Osteocyte (in vitro differentiated cells): ENCODE measurements at places on chromosomes 5 and 9.

DNA sequence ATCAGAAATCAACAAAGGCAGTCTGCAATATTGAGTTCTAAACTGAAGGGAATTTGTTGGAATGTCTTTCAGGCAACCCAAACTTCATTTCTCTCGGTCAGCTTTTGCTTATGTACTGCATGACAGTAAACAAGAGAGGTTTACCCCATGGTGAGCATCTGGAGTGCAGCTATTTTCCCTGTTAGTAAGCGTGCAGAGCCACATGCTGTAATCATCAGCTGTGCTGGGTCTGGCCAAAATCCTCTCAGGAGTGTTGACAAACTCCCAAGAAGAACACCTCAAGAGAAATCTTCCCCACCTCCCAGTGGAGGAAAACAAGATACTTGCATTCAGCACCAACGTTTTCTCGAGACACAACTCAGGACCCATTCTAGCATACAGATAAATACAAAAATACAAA is 83.6 kb upstream of the ADAMTSL1 start:
- no peak for DNase-seq

DNA sequence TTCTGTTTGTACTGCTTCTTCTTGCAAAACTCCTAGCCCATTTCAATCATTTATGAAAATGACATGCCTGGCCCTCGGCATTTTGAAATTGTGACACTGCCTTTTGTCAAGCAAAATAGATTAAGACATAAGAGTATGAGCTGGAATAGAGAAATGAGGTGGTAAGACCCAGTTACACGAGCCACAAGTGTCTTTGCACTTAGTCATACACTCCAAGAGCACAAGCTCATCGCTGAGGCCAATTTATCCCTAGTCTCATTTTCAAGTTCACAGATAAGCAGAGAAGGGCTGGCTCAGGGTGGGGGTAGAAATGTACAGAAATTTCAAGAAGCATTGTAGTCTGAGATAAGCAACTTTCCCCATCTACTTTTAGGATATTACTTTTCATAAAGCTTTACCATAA is 40.6 kb upstream of the MAP1B start:
- DNase-seq = no peak

DNA sequence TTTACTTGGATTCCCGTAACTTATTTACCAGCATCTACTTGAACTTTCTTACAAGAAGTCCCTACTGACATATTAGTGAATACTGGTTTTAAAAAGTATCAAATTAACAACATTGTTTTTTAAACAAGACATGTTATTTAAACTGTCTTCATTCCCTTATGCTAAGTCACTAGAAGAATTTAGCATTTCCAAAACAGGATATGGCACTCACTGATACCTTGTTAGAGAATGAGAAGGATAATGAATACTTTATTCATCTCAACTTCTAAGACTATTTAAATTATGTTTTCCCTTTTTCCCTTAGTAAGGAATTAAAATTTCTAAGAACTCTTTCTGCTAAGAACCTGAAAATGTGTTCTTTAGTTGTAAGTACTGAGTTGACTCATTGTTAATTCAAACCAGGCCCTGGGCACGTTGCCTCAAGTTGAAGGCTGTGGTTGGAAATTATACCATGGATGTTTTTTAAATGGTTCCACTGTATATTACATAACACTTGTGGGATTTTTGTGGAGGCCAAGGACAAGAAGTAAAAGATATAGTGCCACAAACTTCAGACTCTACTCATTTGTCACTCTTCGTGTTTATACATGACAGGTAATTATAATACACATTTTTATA is 219.0 kb upstream of the EDIL3 start:
- DNase-seq = no peak

DNA sequence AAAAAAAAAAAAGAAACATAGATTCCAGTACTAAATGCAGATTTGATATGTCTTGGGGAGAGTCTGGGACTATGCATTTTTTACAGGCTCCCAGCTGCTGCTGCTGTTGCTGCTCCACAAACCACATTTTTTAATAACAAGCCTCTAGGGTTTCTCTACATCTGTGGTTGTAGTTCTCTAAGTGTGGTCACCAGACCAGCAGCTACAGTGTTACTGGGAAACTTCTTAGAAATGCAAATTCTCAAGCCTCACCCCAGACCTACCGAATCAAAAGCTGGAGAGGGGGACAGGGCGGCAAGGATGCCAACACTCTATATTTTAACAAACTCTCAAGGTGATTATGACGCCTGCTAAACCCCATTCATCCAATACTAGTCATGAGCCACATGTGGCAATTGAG is 293.4 kb upstream of the PTGER4 start:
- no peak for DNase-seq

DNA sequence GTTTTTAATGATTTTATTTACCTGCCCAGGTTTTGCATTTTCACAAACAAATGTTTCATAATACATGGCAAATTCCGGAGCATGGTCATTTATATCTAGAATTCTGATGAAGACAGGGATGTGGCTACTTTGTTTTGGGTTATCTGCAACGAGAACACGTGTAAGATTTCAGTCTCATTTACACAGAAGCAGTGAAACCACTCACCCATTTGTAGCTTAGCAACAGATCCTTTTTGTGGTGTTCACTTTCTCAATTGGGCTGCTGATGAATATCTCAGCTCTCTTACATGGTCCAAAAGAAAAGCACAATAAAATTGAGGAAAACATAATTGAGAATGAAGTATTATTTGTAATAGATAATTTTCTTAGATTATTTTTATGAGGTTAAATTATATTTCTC is 148.6 kb downstream of the CDH9 start:
- no peak for DNase-seq

DNA sequence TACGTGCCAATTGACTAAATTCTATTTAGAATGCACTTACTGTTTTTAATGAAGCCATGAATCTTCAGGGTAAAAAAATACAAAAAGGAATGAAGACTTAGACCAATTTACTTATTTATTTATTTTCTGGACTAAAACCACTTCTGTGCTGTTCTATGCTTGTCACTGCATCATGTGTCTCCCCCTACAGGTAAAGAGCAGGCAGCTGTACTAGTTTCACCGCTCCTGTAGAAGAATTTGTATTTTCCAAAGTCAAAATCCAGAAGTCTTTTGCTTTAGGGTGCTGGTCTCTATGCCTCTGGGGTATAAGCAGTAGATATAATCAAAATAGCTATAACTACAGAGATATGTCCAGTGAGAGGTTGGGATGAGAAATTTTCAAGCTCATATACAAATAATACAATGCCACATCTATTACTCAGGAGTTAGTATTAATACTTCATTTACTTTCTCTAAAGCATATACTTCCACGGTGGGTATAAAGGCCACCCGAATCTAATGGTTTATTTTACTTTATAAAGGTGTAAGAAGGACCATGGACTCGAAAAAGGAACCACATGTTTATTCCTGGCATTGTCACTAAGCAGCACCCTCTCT is 591.5 kb downstream of the RAB3C start:
- DNase-seq = no peak
